ENCODE measurements at places on chromosomes 11 and 22.

GRCh38 chr22:31896472-31896871 lies 47.9 kb upstream of the YWHAH start:
- no peak for DNase-seq

GRCh38 chr22:33192156-33192555 lies 134.0 kb upstream of the SYN3 start:
- DNase-seq = no peak

GRCh38 chr11:72759468-72759985 lies 7.3 kb upstream of the ARAP1 start:
- DNase-seq = no peak

DNA sequence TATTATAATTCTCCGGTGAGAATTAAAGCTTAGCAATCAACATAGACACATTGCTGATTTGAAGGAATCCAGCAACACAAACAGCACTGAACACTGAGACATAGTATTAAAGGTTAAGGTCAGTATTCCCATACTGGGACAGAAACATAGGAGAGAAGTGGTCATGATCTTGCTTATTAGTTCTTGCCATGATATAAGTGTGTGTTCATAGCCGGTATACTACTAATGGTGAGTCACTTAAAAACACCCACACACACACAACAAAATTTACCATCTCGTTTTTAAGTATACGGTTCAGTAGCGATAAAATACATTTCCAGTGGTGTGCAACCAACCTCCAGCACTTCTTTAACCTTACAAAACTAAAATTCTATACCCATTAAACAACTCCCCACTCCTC lies 96.3 kb downstream of the C11orf65 start:
- no peak for DNase-seq

- DNase-seq = no peak
Observed at GRCh38 chr11:8235925-8236324, 27.8 kb downstream of the LMO1 start.

GRCh38 chr22:29702931-29703501 lies 16.8 kb upstream of the CABP7 start:
- peak; percentile 45 for DNase-seq

DNA sequence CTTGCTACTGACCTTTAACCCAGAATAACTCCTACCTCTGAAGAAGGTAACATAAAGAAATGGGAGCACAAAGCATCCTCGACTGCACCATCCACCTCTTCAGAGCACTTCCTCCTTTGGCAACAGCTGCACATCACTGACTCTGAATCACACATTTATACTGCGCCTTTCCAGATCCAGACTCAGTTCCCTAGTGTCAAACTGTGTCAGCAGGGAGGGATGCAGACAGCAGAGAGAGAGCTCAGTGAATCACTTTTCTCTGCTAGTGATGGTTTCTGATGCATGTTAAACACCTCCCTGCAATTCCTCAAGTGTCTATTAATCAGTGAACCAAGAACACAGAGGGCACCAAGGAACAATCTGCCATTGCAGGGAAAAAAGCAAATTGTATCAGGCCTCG lies 118.9 kb downstream of the PLEKHA7 start:
- no peak for DNase-seq

DNA sequence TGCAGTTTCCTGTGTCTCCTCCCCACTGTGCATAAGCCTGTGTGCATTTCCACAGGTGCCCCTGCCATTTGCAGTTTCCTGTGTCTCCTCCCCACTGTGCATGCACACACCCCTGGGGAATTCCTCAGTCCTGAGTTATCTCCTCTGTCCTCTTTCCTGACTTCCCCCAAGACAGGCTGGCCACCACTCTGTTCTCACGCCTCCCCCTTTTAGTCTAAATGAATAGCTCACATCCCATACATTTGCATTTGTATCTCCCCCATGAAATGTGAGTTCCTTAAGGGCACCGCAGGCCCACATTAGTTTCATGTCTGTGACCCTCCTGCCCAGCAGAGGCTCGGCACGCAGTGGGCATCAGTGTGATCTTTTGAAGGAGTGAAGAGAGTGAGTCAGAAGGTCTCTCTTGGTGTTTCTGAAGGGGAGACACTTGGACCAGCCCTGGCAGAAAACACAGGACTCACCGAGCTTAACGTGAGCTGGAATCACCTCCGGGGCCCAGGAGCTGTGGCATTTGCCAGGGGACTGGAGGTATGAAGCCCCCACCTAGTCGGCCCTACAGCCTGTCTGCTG lies 6.2 kb downstream of the LRRC74B start:
- DNase-seq = no peak

GRCh38 chr22:47193606-47194329 lies 431.3 kb downstream of the TBC1D22A start:
- DNase-seq = no peak

- no peak for DNase-seq
Observed at GRCh38 chr11:19321351-19321750, 80.6 kb upstream of the E2F8 start.

DNA sequence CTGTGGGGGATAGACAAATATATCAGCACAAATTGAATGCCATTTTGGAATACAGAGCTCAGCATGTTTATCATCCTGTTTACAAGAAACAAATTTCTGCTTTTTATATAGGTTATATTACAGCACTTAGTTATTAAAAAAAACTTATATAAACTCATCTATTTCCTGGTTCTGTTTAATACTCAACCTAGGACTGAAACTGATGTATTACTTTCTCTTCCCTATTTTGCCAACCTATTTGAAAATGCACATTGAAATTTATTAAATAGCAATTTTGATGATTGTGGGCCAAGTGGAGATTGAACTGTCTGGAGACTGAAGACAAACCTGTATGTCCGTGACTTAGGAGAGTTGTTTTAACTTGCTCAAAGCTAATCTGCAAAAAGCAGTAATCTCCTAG lies 288.3 kb upstream of the ANO3 start:
- no peak for DNase-seq

GRCh38 chr11:86792150-86792549 lies 8.2 kb upstream of the PRSS23 start:
- no peak for DNase-seq

- no peak for DNase-seq
Observed at GRCh38 chr22:40727070-40727963, 48.0 kb downstream of the MCHR1 start.

DNA sequence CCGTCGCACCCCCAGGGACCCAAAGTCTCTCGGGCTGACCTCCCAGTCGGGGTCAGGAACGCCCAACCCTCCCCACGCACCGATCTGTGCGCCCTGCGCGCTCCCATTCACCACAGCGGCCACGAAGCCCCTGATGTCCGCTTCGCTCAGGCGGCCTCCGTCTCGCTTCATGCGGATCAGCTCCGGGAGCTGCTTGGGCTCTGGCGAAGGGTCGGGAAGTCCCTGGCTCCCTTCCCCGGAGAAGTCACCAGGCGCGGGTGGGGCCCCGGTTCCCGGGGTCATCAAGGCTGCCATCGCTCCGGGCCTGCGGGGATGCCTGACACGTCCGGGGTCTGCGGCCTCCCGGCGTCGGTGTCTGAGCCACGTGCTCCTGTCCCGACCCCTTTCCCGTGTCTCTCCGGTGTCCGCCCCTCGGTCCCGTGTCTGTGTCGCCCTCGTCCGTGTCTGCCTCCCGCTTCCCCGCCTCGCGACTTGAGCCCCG lies 356 bp downstream of the TYMP start:
- DNase-seq = peak; percentile 44

DNA sequence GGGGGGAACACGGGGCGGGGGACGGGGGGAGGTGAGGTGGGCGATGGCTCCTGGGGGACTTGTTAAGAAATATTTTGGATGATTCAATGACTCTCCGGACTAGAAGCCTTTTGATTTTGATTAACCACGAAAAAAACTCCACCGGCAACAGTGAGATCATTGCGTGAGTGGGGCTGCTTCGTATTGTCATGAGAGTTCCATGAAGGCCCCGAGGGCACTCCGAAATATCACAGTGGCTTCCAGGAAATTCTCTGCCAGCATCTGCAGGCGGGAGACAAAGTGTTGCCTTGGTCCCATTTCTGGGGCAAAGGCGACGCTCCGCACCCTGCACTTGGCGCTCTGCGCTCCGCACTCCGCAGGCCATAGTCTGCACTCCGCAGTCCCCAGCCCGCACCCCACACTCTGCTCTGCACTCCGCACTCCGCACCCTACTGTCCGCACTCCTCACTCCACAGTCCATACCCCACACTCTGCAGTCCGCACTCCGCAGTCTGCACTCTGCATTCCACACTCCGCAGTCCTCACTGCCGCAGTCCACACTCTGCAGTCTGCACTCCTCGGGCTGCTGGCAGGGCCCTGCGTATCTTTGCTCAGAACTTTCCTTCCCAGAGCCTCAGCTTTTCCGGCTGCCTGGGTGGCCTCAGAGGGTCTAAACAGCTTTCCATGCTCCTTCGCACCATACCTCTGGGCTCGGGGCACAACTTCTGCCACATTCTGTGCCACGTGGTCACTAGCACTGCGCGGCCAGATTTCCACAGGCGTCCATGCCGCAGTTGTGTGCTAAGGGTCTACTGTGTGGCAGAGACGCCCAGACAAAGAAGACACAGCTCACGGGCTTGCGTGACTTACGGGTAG lies 61.1 kb downstream of the LINC01488 start:
- DNase-seq = no peak

GRCh38 chr22:37474447-37475090 lies 11.6 kb downstream of the MFNG start:
- no peak for DNase-seq

GRCh38 chr11:3109921-3110706 lies 52.9 kb upstream of the CARS1 start:
- DNase-seq = peak; percentile 59

DNA sequence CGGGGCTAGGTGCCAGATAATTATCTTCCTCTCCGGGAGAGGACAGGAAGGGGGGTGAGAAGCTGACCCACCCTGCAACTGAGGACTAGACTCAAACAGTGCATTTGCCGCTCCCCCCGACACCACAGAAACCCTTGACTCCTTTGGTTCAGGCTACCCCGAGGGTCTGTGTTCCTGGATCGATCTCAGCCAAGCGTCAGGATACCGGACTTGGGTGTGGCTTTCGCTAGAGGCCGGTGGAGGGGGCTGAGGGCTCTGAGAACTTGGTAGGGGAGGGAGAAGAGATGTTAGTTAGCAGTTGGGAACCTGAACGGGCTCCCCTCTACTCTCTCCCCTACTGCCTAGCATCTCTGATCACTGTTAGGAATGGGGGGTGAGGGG lies 840 bp downstream of the SEZ6L start:
- DNase-seq = peak; percentile 21

- no peak for DNase-seq
Observed at GRCh38 chr11:59456661-59457060, at the start of gene OR4D6. TSS of gene OR4D6 (plus strand) at chr11:59456961. CDS start at chr11:59456961, 0 bp downstream.

DNA sequence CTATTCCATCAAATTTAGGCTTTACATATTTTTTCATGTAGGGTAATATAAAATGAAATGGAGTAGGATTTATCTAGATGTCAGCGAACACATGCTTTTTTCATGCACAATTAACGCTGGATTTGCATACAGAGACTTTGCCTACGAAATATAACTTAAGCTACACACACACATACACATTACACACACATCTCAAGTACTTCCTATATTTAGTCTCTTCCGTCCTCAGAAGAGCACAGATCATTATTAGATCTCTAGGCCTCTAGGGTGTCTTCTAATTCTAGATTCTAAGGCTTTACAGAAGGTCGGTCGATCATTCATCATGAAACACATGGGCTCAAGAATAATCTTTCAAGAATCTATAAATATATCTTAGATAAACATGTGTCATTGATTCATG lies 3.8 kb upstream of the MS4A13 start:
- no peak for DNase-seq

GRCh38 chr11:2891326-2892214 lies 6.0 kb upstream of the CDKN1C start:
- DNase-seq = peak; percentile 61

DNA sequence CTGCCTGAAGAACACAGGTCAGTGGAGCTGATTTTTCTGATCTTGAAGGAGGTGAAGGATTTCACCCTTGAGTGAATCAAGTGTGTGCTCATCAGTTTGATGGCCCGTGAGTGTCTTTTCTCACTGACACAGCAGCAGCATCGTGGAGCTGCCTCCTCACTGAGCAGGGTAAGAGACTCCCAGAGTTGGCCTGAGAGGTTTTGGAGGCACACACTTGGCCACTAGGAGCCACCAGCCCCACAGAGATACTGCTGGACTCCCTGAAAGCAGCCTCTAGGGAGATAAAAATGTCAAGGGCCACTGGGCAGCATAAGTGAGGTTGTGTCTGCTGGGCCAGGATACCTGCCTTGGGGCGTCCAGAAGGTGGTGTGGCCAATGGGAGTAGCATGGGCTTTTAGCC lies 245.4 kb downstream of the GRIK4 start:
- DNase-seq = peak; percentile 28

- DNase-seq = peak; percentile 61
Observed at GRCh38 chr11:112817376-112817775, 143.8 kb upstream of the NCAM1 start.

DNA sequence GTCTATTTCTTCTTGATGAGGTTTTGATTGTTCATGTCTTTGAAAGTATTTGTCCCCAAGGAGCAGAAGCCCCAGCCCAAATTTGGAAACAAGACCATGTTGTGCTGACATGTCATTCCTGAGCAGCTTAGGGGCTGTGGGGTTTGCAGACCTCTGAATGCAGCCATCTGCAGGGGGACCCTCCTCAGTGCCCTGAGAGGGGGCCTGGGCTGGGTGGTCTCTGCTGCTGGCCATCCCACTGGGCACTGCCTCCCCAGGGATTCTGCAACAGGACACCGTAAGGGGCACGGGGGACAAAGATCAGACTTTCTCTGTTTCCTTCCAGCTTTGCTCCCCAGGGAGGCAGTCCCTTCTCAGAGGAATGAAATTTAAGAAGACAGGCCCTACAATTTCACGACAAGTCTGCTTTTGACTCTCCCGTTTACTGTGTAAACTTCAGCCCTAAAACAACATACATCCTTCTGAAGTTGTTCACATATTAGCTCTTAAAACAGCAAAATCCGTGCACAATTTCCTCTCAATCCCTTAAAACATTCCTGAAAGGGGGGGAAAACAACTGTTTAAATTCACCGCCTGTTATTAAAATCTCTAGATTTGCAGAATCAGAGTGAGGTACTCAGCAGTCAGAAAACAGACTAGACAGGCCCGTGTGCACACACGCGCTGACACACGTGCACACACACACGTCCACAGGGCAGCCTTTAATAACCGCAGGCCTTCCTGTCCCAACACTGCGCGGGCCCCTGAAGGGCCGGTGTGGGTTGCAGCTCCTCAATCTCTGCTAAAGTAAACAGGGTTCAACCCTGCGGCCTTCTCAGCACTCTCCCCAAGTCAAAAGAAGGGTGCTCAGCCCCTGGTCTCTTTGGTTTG lies 109.8 kb downstream of the KCNQ1 start:
- DNase-seq = peak; percentile 48

GRCh38 chr11:119874660-119875238 lies 145.7 kb upstream of the NECTIN1 start:
- DNase-seq = peak; percentile 36
